Stimulated activated CD4-positive, alpha-beta T cell treated with anti-CD3 and anti-CD28 coated beads, Interleukin-12 subunit alpha, Interleukin-12 subunit beta, amount 100 ng/mL, for 4 hours (primary cell): ENCODE measurements at places on chromosomes 1 and 21.

DNA sequence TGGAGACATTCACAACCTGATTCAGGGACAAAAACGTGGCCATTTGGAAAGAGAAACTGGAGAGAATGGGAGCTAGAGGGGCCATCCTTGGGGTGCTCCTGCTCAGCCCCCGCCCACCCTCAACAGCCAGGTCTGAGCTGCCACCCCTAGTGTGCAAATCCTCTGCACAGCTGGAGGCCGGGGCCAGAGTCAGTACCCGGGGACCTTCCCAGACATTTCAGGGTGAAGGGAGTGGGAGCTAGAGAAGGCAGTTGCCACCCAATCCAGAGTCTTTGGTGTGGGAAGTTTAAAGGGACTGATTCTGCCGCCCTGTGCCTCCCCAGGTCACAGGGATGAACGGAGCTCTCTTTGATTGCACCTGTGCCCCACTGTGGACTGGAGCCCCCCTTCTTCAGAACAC, 397.4 kb downstream of the MATN1 start:
- no peak for DNase-seq

DNA sequence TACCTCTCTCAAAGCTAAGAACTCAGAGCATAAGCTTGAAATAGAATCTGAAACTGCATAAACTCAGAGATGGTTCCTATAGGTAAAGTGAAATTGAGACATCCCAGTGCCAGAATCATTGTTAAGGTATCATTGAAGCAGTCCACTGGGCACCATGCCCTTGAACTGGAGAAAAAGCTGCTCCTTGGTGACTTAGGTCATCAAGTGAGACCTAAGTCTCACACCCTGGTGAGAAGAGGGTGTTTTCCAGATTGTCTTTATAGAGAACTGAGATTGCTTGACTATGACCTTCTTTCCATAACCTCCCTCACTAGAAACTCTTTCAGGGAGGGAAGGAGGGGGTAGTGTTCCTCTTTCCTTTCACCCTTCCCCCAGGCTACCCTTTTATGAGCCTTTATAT, 9.4 kb upstream of the ATP6V1G3 start:
- DNase-seq, result no peak

GRCh38 chr1:65813956-65814355, 21.3 kb downstream of the PDE4B start:
- no peak for DNase-seq

GRCh38 chr1:161390559-161390858, 22.8 kb upstream of the CFAP126 start:
- DNase-seq, result no peak

DNA sequence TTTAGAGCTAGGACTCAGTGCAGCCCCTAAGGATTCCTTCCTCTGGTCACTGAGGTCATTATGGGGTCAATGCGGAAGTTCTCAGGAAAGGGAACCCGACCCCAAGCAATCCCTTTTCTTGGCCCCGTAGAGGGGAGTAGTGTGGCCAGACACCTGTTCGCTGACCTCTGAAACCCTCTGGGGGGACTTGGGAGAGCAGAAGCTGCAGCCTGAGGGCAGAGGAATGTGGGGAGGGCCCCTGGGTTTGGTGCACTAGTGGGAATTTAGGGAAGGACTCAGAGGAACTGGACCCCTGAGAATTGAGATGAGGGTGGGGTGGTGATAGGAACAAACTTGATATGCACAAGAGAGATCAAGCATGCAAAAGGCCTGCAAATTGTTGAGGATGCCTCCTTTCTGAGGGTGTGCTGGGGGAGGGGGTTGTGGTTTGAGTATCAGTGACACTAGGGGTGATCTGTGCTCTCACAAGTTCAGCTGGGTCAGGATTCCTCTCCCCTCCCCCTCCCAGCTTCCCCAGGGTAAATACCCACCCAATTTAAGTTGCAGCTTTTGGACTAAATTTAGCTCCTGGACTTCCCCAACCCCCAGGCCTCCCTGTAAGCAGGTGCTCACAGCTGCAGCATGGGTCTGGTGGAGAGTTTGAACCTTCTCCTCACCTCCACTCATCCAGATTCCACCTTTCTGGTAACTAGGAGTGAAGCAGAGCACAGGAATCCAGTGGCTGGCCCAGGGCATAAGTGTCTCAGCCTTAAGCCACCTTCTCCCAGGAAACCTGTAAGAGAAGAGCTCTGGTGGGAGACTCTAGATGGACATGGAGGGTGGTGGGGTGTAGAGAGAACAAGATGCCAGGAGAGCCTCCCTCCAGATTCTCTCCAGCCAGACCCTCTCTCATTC, 13.5 kb downstream of the ADAMTSL4 start:
- DNase-seq, result peak; percentile 52
